NCI-H1694 treated with DMSO at 0.1 percent for 48 hours (cell line): ENCODE measurements at places on chromosomes 11 and 22.

GRCh38 chr11:106473089-106473722, 395.7 kb downstream of the AASDHPPT start:
- DNase-seq: peak; percentile 34

- no peak for DNase-seq
Observed at GRCh38 chr22:48807155-48807554, 1020.5 kb downstream of the BRD1 start.

- DNase-seq: no peak
Observed at GRCh38 chr22:40400159-40400558, 29.8 kb downstream of the SGSM3 start.

GRCh38 chr11:78194490-78194889, 5.8 kb downstream of the USP35 start:
- DNase-seq: no peak

- no peak for DNase-seq
Observed at GRCh38 chr11:65393513-65394079, 7.2 kb downstream of the FRMD8 start.

DNA sequence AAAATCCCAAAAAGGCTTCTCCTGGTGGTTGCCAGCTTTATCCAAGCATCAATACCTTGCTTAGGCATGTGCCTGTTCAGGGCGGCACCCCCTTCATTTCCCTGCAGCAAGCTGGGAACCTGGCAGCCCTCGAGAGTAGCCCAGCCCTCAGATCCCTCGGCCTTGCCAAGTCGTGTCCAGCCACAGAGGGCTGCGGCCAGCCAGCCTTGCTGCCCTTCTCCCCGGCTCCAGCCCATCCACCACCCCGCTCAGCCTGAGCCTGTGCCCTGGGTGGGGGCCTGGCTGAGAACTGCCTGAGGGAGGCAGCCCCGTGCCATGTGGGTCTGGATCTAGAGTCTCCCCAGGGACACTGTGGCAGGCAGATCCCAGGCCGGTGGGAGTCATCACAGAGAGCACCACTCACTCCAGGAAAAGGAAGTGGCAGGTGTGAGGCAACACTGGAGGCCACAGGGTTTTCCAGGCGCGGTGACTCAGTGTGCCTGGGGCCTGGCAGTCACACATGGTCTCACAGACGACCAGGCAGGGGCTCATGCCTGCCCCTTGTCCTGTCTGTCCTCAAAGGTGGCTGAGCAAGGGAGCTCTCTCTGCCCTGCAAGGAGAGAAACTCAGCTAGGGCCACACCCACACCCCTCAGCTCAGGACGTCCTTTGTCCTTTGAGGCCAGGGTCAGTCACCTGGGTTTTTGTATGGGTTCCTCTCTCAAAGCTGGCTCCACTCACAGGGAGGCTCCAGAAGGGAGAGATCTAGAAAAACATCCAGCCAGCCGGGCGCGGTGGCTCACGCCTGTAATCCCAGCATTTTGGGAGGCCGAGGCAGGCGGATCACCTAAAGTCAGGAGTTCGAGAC, 12.2 kb upstream of the CDC42BPG start:
- DNase-seq: no peak

DNA sequence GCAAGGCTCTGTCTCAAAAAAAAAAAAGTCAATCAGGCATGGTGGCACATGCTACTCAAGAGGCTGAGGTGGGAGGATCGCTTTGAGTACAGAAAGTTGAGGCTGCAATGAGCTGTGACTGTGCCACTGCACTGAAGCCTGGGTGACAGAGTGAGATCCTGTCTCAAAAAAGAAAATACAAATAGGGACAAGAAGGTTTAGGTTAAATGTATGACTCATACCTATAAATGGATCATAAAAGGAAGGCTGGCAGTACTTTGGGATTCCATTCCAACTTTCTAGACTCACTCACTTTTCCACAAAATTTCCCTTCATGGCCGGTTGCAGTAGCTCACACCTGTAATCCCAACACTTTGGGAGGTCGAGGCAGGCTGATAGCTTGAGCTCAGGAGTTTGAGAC, 25.6 kb upstream of the OSBP start:
- no peak for DNase-seq

DNA sequence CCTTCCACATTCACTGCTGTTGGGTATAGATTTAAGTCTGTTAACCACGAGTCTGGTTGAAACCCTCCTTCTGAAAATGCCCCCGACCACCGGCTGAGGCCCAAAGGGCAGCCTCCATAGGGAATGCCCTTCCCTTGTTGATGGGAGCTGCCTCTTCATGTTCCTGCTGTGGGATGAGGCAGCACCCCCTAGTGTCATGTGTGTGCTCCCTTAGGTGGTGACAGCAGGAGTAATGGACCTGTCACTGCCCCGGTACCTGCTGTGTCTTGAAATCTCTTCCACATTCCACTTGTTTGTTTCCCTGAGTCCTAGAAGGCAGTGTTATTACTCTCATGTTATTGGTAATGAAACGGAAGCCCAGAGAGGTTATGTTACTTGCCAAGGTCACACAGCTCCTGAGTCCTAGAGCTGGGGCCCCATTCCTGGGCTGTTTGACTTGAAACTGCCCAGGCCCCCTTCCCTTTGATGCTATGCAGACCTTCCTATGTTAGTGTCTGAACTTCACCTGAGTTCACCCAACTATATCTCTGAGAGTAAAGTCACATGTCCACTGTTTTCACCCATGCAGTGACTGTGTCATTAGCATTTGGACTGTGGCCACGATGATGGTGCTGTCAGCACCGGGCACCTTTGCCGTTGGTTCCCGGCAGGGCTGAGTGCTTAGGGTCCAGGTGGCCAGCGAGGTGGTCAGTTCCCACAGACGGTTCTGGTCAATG, 234.3 kb downstream of the TBC1D22A start:
- DNase-seq: peak; percentile 7

- DNase-seq: no peak
Observed at GRCh38 chr11:108524422-108524821, 26.2 kb upstream of the POGLUT3 start.

DNA sequence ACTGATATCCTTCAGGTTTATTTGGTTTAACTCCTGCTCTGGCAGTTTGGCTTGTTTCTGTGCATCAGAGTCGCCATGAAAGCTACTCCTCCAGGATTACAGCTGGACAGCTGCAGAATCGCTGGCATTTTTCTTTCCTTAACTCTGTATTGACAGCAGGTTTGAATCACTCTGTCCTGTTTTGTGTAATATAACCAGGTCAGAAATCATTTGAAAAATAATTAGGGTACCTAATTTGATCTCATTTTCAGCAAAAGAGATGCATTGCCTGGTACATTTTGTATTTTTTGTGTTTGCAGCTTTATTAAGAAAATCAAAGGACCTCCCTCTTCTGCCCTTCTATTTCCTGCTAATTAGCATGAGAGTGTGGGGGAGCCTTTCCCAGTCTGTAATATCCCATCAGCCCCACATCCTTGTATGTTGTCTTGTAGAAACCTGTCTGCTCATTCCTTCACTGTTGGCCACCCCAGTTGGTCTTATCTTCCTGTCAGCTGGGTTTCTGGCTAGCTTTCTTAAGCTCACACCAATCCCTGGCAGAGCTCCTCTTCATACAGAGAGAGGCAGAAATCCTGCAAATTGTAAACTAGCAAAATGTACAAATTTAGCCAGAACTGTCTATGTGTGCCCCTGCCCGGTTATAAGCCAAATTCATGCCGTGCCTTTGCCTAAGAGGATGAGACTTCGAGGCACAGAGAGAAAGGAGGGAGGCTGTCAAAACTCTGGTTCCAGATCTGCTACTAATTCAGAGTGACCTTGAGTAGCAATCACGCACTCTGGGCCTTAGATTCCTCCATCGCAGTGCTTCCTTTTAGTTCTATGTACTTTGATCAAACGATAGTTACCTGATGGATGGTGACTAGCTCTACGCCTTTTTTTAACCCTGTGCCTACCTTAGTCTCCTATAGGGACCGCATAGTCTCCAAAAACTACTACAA, 200.6 kb downstream of the NAV2 start:
- DNase-seq: no peak

DNA sequence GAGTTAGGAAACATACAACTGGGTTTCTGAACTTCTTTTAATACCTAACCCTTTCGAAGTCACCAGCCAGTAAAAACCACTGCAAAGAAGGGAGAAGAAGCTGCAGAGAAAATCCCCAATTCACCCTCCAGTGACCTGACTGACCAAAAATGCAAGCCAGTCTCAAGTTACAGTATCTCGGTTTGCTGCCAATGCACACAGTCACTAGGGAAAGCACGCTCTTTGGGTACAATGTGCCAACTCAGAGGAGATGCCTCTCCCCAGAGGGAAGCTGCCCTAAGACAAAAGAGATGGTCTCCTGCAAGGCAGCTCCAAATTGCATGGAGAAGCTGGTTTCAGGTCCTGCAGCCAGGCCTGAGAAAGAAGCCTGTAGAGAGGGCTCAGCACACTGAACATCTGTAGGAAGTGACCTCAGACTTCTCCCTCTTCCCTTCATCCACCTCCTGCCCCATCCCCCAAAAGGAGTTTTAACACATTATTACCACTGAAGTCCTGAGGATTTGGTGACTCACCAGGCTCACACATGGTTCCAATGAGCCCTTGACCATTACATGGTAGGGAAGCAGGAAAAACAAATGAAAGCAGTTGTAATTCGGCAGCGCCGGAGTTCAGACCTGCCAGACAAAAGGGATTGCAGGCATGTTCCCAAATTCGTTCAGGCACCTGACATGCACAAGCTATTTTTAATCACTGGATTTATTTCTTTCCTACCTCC, 90.1 kb downstream of the ETS1 start:
- DNase-seq: no peak

- no peak for DNase-seq
Observed at GRCh38 chr11:65488273-65489034, 10.4 kb upstream of the MALAT1 start.

GRCh38 chr11:109426442-109427240, 4.7 kb downstream of the C11orf87 start:
- no peak for DNase-seq

- DNase-seq: no peak
Observed at GRCh38 chr11:1823376-1824220, 11.2 kb upstream of the SYT8 start.

- no peak for DNase-seq
Observed at GRCh38 chr22:22691716-22692701, 47.6 kb downstream of the GGTLC2 start.

DNA sequence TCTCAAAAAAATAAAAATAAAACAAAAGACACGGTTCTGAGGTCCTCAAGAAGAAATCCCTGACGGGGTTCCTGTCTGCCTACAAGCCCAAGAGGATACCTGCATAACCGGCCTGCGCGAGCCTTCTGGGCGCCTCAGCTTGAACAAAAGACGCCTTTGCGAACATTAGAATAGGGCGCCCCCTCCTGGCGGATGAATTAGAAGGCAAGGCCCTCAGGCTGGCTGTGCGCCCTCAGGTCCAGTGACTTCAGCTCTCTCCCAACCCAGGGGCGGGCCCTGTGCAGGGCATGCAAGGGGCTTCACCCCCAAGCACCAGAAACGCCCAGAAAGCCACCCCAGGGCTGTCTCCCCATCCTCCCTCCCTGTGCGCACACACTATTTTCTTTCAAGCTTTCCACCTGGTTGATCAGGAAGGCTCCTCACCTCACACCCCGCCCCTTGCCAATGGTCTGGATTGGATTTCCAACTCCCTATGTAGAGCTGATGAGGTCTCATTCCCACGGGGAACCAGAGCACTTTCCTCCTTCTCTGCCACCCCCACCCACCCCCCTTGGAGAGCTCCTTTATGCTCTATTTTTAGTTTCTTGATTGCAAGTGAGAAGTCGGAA, 273.3 kb downstream of the BUD13 start:
- no peak for DNase-seq
